ENCODE measurements at places on chromosomes 4 and X.

- no peak for DNase-seq
These were observed 7.7 kb upstream of the GALNT7 start for GRCh38 chr4:173160871-173161270.

DNA sequence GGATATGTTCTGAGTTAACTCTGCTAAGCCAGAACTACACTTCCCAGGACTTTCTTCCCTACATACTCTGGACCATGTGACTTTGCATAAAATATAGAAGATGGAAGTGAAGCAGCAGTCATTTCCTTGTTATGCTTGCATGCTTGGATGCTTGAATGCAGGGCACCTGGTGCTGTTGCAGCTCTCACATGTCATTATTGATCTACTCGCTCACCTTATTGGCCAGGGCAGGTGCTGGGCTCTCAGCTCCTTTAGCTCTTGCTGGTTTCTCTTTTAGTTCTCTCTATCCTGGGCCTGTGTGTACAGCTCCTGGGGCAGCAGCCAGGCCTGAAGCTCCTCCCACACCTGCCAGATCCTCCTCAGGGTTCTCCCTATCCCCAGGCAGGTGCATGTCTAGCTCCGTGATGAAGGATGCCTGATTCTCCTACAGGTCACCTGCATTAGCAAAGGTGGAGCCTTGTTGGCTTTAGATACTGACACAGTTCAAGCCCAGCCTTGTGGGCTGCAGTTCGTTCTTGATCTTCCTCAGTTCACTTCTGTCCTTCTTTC, 53.3 kb downstream of the MED28 start:
- DNase-seq, result no peak

DNA sequence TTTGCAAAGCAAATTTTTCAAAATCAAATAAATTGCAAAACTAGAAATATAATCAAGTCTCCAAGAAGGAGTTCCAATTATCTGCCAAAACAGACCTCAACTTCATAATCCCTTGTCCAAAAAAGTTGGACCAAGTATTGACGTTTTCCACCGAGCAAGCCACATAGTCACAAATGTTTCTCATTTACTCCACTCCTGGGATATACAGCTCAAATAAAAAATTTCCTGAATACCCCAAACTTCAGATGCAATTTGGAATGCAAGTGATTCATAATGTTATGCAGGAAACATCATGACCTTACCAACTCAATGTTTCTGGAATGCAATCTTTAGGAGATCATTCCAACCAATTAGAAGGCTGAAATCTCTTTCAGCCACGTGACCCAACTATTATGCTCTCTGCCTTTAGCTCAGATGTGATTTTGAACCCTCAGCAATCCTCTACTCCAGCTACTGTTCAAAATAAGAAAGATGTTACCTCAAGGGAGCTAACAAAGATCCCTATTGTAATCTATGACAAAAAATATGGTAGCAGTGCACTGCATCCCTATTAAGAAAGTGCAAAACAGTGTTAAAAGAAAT, 72.4 kb downstream of the PRDM5 start:
- no peak for DNase-seq

GRCh38 chr4:4269331-4269731, 20.6 kb downstream of the LYAR start:
- no peak for DNase-seq

- DNase-seq, result no peak
These were observed 29.2 kb downstream of the SULT1B1 start for GRCh38 chr4:69731241-69731640.

DNA sequence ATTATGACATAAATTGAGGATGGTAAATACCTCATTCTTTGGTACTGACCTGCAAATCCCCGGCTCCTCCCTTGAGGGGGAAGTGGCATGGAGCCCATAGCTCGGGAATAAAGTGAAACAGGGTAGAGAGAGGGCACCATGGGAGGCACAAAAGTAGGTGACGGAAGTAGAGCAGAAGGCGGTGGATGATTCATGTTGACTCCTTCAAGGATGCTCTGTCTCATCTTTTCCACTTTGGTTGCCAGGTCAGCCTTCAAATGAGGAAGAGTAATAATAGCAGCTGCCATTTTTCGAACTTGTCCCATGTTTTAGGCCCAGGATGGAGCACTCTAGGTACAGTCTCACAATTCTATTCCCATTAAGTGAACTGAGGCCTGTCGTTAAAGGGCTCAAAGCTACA, 41.4 kb upstream of the PHF8 start:
- DNase-seq, result no peak

- no peak for DNase-seq
These were observed 1673.6 kb downstream of the PCDH7 start for GRCh38 chr4:32393806-32394205.

GRCh38 chrX:133923113-133923512, 62.3 kb downstream of the GPC3 start:
- no peak for DNase-seq

DNA sequence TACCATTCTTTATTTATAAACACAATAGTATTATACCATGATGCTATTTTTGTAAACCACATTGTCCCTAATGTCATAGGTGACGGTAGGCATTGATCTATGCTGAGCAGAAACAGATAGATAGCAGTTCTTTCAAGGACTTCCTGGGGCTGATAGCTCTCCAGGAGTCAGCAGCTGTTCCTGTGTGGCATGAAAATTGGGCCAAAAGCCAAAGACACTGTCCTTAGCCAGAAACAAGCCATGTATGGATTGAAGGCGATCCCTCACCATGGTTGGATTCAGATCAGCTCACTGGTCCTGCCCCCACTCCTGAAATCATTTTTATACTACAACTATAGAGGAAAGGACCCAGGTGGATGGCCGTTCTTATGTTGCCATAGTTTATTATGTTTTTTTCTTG, 53.6 kb downstream of the DDX60 start:
- no peak for DNase-seq

DNA sequence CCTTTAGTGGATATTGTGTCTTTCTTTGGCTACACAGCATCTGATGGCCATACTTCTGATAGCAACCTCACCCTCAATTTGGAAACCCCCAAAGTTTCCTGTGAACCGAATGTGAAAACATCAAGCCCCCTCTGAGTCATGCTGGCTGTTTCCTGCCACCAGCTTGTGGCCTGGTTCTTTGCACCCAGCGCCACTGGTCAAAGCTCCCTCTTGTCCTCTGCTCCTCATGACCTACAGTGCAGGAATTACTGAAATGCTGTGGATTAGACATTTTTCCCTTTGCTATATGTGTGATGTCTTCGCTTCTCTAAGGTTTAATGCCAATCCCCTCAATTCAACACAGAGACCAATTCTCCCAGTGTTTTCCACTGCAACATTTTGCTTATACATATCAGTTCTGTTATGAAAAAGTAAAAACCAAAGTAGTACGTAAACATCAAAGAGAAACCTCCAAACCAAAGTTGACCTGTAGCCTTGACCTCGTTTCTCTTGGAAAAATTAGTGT, 224.0 kb upstream of the TENM3 start:
- DNase-seq, result no peak

GRCh38 chr4:155522201-155522600, 144.4 kb upstream of the GUCY1A1 start:
- no peak for DNase-seq

DNA sequence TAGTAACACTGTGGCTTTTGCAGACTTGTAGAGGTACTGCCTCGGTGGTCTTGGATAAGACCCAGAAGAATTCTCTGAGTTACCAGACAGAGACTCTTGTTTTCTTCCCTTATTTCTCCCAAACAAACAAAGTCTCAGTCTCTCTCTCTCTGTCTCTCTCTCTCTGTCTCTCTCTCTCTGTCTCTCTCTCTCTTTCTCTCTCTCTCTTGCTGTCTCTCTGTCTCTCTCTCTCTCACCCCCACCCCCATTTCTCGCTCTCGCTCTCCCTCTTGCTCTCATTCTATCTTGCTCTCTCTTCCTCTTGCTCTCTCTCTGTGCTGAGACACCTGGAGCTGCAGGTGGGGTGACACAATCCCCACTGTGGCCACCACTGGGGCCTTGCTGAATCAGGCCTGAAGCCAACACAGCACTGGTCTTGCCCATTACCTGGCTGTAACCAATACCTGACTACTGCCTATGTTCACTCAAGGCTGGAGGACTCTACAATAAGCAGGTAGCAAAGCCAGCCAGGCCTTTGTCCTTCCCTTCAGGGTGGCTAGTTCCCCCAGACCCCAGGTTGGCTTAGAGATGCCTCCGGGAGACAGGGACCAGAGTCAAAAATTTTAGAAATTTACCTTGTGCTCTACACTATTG, 12.3 kb downstream of the LOC101059915 start:
- no peak for DNase-seq

- DNase-seq, result no peak
These were observed 4.8 kb downstream of the FLNA start for GRCh38 chrX:154369449-154370299.

DNA sequence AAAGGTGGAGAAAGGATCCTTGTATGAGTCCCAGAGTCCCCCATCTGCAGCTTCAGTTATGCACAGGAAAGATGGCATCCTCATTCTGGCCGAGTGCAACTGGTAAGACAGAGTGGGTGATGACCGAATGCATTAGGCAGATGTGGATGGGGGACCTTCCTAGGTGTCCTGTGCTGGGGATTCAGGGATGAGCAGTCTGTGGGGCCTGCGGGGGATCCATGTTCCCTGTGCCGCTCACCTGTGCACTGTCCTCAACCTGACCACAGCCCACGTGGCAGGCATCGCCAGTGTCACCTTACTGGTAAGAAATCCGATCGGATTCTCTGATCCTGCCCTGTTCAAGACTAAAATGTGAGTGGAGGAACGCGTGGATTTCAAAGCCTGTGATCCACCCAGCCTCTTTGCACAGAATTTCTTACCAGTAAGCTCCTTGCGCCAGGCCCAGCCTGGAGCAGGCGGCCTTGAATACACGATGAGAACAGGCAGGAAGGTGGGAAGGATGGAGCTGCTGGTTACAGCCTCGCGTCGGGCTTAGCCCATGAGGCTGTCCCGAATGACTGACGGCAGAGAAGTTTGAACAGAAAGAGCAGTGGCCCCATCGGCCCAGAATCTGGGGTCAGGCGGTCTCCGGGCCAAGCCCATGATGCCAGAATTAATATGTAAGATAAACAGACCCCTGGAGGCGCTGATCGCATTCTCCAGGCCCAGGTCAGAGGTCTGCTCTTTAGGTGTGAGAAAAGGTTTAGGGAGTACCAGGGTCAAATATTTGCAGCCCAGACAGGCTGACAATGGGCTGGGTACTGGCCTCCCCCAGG, 56.5 kb downstream of the CPZ start:
- DNase-seq, result no peak

GRCh38 chr4:20532871-20533870, 167.1 kb upstream of the PACRGL start:
- no peak for DNase-seq

DNA sequence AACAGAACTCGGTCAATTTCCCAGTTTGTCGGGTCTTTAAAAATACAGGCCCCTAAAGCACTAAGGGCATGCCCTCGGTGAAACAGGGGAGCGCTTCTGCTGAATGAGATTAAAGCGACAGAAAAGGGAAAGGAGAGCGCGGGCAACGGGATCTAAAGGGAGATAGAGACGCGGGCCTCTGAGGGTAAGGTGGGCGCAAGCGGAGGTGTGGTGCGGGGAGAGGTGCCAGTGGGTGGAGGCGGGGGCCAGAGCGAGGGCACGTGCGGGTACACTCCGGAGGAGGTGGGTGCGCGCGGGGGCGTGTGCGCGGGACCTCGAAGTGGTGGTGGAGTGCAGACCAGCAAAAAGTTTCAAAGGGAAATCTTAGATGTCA, 787 bp upstream of the TET2 start:
- DNase-seq, result no peak

- no peak for DNase-seq
These were observed 4.1 kb upstream of the MANBA start for GRCh38 chr4:102764901-102765300.

GRCh38 chrX:15215366-15215765, 54.5 kb downstream of the ASB9 start:
- DNase-seq, result no peak

GRCh38 chr4:167826281-167826680, 266.1 kb upstream of the ANXA10 start:
- DNase-seq, result no peak

DNA sequence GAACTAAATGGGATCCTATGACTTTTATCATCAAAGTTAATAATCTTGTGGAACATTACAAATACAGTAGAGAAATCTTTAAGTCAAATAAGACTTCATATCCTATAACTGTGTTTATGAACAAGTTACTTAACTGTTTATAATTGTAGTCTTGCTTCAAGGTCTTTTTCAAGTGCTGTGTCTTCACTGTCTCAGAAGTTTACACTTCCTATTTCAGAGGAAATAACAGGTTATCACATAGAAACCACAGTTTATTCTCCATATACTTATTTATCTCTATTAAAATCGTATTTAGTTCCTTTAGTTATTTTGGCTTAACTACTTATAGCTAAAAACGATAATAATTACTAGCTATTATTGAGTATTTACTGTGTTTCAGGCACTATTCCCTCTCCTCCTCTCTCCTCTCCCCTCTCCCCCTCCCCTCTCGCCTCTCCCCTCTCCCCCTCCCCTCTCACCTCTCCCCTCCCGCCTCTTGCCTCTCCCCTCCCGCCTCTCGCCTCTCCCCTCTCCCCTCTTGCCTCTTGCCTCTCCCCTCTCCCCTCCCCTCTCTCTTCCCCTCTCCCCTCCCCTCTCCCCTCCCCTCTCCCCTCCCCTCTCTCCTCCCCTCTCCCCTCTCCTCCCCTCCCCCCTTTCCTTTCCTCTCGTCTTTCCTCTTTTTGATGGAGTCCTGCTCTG, 63.7 kb downstream of the RBPJ start:
- DNase-seq, result no peak

DNA sequence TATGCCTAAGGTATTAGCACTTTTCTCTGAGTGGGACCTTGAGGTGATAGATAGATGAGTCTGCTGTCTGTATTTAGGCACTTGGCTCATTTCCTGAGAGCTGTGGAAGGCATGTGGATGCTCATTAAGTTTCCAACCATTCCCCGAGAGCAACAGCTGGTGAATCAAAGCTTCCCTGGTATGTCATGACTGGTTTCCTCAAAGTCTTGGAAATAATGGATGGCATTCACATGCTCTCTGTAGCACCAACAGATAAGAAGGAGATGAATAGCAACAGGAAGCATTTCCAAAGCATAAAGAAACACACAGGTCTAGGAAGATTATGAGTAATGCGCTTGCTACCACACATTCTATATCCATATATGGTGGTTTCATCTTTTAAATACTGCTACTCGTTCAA, 118.3 kb upstream of the ETNPPL start:
- DNase-seq, result no peak

- no peak for DNase-seq
These were observed 37.2 kb upstream of the MGST2 start for GRCh38 chr4:139628184-139629012.

- DNase-seq, result no peak
These were observed 136.2 kb downstream of the CFAP299 start for GRCh38 chr4:80471756-80472155.
